Spinal cord (tissue), 10 donors: ENCODE measurements at places on chromosomes 5 and 9. TPM values are rescaled to one million over a fixed set of nuclear protein-coding genes. Genes with fewer than 3 reads are reported as not detected.
A peak's percentile ranks its signal among the peaks of the same experiment; 100 is the strongest.

DNA sequence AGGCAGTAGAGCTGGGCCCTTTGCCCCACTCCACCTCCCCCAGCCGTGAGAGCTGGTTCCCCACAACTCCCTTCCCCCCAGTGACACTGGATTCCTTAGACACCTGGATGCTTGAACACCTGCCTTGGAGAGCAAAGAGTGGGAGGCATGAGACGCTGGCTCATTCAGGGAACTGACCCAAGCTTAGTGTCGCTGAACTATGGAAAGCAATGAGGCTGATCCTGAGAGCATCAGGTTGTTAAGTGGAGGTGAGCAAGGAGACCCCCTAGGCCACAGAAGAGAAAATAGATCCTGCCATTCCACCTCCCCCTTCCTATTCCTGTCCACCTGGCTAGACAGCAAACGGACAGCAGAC lies 2.0 kb downstream of the CCL19 start:
- no peaks in the 10 kb centered on the region for H3K27me3 ChIP-seq
- H3K36me3 ChIP-seq: no peaks in the 10 kb centered on the region
- DNase-seq: no peak
- no peaks in the 10 kb centered on the region for H3K4me1 ChIP-seq

- H3K27me3 ChIP-seq: no peaks in the 10 kb centered on the region
- no peaks in the 10 kb centered on the region for H3K4me1 ChIP-seq
- H3K36me3 ChIP-seq: no peaks in the 10 kb centered on the region
- no peak overlapping the region for H3K4me3 ChIP-seq
- H3K27ac ChIP-seq: no peak overlapping the region
Observed at GRCh38 chr5:159286420-159287035, 23.4 kb downstream of the UBLCP1 start.

DNA sequence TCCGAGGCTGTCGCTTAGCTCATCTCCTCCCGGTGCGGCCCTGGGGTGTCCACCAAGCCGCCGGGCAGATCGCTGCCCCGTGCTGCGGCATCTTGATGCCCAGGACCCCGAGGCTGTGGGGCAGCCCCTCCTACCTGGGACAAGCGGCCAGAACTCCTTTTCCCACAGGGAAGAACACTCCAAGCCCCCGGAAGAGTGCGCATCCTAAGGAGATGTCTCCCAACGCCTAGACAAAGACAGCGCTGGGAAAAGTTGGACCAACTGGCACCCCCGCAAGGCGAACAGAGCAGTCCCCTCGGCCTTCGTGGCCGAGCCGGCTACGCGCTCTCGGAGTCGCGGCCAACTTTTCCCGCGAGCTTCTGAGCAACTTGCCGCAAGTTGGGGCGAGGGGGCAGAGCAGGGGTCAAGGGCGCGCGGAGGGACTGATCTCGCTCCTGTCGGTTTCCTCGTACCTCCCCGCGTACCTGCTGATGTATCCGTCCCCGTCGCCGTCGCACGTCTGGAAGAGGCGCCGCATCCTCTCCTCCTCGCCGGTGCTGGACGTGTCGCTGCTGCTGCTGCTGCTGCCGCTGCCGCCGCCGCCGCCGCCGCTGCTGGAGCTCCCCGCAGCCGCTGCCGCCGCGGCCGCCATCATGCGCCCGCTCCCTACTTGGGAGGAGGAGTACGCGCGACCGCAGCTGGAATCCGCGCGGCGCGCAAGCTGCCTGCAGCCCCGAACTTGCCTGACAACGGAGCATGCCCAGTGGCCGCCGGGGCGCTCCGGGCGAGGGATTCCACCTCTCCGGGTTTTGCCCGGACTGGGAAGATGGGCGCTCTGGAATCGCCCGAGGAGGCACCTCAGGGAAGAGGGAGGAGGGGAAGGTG lies at the start of gene MCC:
TSS of gene MCC (minus strand) at position 673 of the 864 bp plus-strand sequence.
- H3K4me1 ChIP-seq: peaks cover 14% of the 10 kb centered on the region
- H3K27me3 ChIP-seq: peaks cover 10% of the 10 kb centered on the region
- peak within 1 kb of the TSS; percentile 85 for H3K4me3 ChIP-seq
- DNase-seq: peak; percentile 92
- H3K27ac ChIP-seq: peak within 1 kb of the TSS; percentile 54
- H3K36me3 ChIP-seq: no peaks in the 10 kb centered on the region

DNA sequence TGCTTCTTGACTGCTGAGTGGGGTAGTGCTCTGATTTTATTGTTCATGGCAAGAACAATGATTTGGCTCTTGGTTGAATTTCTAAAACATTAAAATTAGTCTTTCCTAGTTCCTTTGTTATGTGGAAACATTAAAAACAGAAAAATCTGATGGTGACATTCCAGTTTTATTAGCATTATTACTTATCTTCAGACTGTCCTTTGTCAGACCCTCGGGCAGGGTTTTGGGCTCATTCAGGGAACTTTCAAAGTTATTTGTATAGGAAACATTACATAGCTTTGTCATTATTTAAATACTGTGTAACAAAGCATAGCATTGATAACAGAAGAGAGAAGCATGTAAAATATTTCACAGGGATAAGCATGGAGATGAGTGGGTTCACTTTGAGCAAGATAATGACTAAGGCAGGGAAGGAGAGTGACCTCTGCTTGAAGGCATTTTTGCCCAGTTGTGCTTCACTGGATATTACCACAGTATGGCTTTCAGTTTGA lies 119.9 kb downstream of the KDM4C start:
- H3K27ac ChIP-seq: no peak overlapping the region
- no peaks in the 10 kb centered on the region for H3K27me3 ChIP-seq
- H3K36me3 ChIP-seq: no peaks in the 10 kb centered on the region
- no peaks in the 10 kb centered on the region for H3K4me1 ChIP-seq
- no peak overlapping the region for H3K4me3 ChIP-seq

The CTXN3 gene
- 21.4 TPM for total RNA-seq

DNA sequence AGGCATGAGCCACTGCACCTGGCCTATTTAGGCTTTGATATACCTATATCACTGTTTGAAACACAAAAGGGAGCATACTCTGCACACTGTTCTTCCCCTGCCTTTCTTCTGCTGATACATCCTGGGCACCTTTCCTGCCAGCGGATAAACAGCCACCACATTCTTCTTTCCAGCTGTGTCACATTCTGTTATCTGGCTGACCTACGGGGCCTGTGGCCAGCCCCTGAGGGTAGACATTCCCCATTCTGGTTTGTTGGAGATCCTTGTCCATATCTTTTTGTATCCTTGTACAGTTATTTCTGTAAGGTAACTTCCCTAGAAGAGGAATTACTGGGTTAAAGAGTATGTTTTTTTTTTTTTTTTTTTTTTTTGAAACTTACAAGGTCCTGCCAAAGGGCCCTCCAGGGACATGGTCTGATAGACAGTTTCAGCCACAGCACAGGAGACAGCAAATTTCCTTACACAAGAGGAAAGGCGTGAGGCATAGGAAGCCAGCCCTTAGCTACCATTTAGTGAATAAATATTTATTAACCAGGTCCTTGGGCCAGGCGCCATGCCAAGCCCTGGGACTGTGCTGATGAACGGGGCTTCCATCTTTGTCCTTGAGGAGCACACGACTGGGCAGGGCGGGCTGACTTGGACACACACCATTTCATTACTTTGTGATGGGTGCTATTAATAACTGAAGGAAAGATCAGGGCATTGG lies 57.8 kb downstream of the ERGIC1 start:
- no peaks in the 10 kb centered on the region for H3K27me3 ChIP-seq
- peaks cover 38% of the 10 kb centered on the region for H3K36me3 ChIP-seq
- no peak for DNase-seq
- H3K4me1 ChIP-seq: peaks cover 12% of the 10 kb centered on the region

- H3K27me3 ChIP-seq: no peaks in the 10 kb centered on the region
- peaks cover 5% of the 10 kb centered on the region for H3K4me1 ChIP-seq
- H3K4me3 ChIP-seq: no peak overlapping the region
- H3K36me3 ChIP-seq: no peaks in the 10 kb centered on the region
- no peak overlapping the region for H3K27ac ChIP-seq
Observed at GRCh38 chr5:134732819-134733218, 5.5 kb upstream of the CAMLG start.
